Cardiac fibroblast (primary cell): ENCODE measurements at places on chromosomes 1 and 21.
A peak's percentile ranks its signal among the peaks of the same experiment; 100 is the strongest.

DNA sequence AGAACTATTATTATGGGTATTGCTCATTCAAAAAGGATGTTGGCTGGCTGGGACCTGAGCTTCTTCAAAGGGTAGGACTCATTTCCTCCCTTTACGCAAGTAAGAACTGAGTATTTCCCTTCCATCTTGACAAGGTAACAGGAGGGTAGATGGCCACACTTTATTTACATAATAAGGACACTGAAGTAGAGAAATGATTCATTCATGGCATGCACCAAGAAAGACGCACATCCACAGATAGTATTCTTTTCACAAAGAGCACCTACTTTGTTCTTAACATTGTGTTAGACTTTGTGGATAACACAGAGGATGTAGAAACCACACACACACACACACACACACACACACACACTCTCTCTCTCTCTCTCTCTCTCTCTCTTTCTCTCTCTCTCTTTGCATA lies 82.9 kb downstream of the FAM78B start:
- no peak for DNase-seq

DNA sequence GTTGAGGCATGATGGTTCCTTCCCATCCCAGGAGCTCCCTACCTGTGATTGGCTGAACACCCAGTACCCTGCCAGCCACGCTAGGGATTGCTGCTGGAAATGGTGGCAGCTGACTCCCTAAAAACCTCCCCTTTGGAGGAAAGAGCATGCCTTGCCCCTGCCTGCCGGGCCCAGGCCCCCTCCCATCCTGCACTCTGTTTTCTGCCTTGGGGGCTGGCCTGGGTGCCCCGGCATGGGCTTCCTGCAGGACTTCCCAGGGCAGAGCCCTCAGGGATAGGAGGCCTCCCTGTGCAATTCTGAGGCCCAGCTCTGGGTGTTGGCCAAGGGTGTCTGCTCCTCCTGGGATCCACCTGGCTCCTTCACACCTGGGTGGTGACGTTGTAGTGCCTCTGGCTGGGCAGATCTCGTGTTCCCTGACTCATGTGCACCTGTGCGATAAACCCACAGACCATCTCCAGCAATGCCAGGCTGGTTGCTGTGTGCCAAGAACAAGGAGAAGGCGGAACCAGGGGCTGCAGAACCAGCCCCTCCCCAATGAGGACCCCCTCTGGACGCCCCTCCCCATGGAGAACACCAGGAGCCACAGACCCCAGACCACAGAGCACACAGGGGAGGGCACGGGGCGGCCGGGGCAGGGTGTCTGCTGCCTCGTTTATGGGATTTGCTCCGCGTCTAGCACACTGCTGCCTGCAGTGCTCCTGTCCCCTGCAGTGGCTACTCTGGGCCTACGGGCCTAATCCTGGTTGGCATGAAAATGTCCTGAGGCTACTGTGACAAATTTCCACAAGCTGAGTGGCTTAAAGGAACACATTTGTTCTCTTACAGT lies 13.6 kb downstream of the CSTB start:
- DNase-seq = no peak

DNA sequence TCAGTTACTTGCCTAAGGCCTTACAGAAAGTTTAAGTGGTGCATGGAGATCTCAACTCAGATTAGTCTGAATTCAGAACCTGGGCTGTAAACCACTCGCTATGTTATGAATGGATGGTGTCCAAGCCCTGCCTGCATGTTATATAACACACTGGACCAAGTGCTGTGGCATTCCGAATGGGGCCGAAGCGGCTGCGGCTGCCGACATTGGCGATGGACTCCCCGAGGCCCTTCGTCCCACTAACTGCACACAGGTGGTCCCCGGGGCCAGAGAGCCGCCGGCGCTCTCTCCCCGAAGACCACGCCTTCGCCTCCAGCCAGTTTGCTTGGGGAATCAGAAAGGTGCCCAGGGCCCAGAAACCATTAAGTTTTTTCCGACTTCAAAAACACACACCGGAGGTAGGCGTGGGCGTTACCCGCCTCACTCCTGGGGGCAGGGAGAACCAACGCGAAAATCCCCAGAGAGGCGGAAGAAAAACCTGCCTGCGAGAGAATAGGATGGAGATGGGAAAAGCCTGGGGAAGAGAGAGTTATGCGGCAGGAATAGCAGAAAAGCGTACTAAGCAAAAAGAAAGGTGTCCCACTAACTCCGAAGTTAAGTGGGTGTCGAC lies 579 bp upstream of the TENT5C start:
- peak; percentile 10 for DNase-seq

DNA sequence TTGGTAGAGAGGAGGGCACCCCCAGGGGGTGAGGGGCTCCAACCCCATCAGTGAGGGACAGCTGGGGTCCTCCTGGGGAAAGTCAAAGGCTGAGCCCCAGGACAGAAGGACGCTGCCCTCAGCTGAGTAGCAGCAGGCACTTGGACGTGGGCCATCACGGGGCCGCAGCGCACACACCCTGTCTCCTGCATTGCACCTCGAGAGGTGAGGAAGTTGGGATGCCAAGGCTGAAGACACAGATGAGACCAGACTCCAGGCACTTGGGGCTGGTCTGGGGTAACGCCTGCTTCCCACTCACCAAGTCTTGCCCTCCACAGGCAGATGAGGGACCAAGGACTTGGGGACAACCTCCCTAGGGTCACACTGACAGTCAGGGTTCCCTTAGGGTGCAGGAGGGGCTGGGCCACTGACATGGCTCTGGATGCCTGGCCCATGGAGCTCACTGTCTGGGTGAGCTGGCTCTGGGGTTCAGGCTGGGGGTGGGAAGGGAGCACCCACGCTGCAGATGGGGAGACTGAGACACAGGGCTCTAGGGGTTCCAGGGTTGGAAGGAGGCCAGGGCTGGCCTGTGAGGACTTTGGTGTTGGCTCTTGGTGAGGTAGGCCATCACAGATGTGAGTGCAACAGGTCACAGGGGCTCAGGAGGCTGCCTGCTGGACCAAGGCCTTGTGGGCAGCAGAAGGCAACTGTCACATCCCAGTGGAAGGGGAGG lies 16.6 kb upstream of the ZNF678 start:
- DNase-seq = no peak

- no peak for DNase-seq
These were observed 91.4 kb downstream of the SPSB1 start for GRCh38 chr1:9384128-9384527.

DNA sequence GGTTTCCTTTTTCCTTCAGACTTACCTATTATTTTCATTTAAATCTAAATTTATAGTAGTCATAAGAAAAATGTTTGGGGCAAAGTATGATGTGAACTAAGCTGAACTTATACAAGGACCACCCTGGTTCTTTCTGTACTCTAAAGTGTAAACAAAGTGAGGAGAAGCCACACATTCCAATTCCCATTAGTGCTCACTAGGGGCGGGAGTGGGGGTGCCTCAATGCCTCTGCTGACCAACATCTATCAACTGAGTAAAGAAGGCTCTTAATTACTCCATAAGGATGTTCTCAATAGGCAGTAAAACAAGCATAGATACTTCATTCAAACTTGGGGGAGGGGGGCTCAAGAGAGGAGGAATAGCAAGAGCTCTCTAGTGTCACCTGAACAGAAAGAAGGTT lies 151.7 kb downstream of the CDC42BPA start:
- no peak for DNase-seq

- DNase-seq = no peak
These were observed 64.8 kb upstream of the ATP1A1 start for GRCh38 chr1:116308276-116308675.

GRCh38 chr1:234963180-234963903 lies 165.3 kb downstream of the TOMM20 start:
- DNase-seq = peak; percentile 82

GRCh38 chr1:221203224-221204054 lies 324.2 kb downstream of the HLX start:
- peak; percentile 84 for DNase-seq

DNA sequence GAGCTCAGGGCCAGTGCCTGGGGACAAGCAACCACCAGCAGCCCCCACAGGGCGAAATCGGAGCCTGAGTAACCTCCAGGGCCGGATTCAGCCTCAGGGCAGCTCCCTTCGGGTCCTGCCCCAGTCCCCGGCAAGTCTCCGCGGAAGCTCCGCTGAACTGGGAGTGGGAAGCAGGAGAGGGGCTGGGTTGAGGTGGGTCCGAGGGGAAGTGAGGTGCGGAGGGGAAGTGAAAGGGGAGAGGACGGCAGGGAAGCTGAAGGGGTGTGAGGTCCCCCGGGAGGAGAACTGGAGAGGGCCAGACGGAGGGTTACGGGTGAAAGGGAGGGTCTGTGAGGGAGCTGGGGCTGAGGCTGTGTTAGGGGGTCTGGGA lies 560 bp downstream of the PADI2 start:
- DNase-seq = no peak

DNA sequence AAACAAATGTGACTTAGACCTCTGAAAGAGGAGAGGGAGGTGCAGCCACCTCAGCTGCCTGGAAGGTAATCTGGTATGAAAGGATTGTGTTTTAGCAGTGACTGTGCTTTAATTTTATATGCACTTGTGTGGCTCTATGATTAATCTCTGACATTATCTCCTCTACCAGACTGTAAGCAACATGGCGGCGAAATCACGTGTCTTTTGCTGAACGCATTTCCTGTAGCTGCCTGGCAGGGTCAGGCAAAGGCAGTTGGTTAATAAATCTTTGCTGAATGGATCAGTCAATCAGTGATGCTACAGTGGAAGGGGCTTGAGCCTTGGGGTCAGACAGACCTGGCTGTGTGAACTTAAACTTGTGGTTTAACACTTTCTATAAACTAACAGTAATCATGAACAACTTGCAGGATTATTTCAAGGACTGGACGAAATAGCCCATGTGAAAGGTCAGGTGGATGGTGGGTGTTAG lies 96.9 kb downstream of the ADSS2 start:
- DNase-seq = no peak

GRCh38 chr21:28485301-28486022 lies 507.2 kb downstream of the LTN1 start:
- peak; percentile 58 for DNase-seq

GRCh38 chr1:20233866-20234265 lies 47.5 kb upstream of the PLA2G2C start:
- no peak for DNase-seq

DNA sequence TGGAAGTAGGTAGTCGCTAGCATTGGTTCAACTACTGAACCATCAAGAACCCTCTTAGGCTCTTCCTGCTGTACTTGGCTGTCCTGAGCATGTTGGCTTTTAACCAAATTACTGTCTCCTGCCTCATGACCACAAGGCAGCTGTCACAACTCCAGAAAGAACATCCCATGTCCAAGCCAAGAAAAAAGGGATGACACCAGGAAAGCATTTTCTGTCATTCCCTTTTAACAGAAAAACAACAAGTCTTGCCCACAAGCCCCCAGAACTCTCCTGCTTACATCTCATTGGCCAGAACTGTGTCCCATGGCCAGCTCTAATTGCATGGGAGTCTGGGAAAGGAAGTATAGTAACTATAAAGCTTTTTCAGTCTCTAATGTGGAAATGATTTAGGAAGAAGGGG lies 2.4 kb upstream of the RNU5D-1 start:
- DNase-seq = peak; percentile 85

- DNase-seq = no peak
These were observed 47.0 kb upstream of the SLC2A1 start for GRCh38 chr1:43005460-43006361.

- DNase-seq = no peak
These were observed 1048.5 kb downstream of the PLA2G4A start for GRCh38 chr1:187877220-187877619.

DNA sequence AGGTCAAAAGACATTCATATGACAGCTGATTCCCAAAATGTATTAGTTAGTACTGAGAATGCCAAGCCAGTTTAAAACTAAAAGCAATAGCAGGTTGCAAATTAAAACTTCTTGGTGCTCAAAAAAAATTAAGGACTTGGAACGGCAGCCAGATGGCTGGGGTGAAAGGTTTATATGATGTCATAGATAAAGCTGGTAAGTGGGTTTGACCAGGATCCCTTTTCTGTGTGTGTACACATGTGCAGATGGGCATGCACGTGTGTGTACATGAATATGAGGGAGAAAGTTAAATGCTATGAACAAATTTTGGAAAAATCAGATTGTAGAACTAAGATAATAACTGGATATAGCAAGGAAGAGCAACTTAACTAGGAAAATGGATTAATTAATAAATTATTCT lies 39.1 kb upstream of the DPH5 start:
- no peak for DNase-seq
